AG10803 (cell line): ENCODE measurements at places on chromosomes 7 and 10.

DNA sequence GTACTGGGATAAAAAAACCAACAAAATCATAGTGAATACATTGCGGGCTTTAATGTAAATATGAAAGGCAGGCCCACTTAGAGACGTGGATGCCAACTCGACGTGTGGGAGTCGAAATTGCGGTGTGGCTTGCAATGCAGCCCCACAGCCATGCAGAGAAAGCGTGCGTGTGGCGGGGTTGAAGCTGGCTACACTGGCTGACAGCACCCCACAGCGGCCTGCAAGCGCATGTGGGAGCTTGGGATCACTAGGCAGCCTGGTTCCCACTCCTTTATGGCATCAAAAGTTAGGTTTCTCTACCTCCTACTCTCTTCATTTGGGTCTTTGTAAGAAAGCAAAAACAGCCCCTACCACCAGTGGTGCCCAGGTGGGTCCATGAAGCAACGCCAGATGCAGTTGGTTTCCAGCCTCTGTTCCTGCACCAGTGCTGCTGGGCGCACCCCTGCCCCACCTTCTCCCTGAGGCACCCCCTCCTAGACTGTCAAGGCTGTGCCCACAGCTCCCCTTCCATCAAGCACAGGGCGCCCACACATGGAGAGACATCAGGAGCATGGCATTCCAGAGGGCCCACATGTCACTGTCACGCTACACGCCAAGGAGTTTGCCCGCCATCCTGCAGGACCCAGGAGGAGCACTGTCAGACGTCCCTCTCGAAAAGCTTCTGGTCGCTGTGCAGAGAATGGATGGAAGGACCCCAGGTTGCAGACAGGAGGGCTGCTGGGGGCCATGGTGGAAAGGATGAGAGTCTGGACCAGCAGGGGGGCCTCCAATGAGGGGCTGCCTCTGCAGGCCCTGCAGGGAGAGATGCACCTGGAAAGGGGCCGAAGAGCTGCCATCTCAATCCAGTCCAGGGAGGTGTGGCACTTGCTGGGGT lies 142.9 kb downstream of the PAXIP1 start:
- no peak for DNase-seq

DNA sequence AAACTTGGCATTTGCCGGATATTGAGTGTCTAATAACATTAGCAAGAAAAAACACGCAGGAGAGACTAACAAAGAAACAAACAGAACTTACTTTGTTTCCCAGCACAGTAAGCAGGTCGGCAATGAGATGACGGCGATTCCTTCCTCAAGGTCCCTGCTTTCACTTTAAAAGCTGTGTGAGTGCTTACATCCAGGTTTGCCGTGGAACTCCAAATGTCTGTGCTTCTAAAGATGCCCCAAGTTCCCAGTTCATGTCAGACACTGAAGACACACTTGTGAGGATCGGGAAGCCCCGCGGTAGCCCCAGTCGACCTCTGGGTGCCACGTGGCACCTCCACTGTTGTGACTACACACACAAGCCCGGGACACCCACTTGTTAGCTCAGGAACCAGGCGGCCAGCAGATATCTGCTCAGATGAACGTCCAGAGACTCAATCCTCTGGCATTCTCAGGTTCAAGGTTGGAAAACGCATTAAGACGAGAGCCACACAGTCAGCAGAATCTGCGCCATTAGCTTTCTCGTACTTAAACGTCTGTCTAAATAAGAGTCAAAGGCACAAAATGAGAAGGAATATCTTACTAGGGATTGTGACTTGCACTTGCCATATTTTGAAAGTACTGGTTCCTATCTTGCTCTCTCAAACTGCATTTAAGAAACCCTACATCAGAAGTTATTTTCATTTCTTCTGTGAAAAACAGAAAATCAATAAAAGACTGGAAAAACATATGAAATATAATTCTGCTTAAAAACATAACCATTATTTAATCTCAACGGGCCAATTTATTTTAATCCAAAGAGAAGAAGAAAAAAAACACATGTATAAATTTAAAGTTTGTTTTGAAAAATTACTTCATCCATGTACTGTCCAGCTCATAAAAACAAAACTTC lies 207.6 kb upstream of the KLF14 start:
- DNase-seq, result peak; percentile 61

DNA sequence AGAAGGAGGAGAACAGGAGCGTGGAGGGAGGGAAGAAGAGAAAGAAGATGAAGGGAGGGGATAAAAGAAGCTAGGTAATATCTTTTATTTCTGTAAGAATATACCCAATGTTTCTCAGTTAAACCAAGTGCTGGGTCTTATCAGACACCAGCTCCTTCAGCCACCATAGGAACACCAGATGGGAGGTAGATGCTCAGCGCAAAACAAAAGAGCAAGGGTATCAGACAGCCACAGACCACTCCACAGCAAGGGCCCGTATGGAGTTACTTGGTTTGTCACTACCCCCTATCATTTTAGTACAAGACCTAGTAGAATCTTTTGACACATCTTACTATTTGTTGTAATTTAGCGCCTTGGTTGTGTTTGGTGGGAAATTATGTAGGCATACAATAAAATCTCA lies 65.9 kb upstream of the FAM133B start:
- DNase-seq, result no peak

DNA sequence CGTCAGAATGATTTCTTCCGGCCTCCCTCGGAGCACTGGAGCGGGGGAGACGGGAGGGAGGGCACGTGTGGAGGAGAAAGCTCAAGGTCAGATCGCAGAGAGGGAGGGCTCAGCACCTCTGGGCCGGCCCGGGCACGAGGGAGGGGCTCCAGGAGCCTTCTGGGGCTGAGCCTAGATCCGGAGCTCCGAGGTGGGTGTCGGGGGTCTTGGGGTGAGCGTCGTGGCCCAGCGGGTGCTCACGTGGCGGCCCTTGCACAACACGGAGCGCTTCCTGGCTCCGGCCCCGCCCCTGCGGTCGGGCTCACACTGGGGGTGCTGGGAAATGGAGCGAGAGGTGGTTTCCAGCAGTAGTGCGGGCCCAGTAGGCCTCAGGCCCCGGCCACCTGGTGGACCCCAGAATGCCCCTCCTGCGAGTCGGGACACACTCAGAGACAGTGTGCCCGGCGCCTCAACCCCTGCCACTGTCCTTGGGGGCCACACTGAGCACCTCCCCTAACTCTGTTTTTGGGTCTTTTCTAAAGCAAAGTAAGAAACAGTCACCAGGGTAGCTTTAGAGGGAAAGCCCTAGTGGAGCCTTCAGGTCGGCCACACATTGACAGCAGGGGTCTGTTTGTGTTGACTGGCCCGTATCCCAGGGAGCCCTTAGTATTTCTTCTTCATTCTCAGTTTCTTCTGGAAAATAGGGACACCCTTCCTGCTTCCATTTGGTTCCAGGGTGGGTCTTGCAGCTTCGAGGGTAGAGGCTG lies 798 bp downstream of the PPIF start:
- DNase-seq, result peak; percentile 77

GRCh38 chr7:93920496-93921182 lies 896 bp upstream of the GNG11 start:
- peak; percentile 35 for DNase-seq
